ENCODE measurements at places on chromosomes 2 and 18.

GRCh38 chr2:177352441-177353186, 40.0 kb upstream of the AGPS start:
- no peak for DNase-seq

DNA sequence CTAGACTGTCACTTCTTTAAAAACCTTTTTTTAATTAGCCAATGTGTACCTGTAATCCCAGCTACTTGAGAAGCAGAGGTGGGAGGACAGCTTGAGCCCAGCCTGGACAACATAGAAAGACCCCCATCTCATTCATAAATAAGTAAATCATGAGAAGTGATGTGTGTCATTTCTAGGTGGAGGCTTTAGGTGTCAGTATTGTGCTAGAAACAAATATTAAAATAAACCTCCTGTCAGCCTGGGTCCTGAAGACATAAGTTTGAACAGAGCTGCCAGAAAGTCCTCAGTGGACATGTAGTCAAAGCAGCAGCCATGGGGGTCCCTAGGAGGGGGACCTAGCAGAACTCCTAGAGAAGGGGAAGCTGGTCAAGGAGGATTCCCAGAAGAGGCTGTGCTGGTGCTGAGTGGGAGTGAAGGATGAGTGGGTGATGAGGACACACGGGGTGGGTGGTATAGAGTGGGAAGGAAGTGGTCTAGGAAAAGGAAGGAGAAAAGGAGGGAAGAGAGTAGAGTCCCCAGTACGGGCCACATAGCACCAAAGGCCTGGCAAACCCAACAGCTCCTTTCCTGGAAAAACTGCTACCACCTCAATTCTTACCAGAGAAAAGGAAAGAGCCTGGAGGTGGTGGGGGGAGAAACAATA, 316.6 kb upstream of the NCKAP5 start:
- DNase-seq = peak; percentile 9

DNA sequence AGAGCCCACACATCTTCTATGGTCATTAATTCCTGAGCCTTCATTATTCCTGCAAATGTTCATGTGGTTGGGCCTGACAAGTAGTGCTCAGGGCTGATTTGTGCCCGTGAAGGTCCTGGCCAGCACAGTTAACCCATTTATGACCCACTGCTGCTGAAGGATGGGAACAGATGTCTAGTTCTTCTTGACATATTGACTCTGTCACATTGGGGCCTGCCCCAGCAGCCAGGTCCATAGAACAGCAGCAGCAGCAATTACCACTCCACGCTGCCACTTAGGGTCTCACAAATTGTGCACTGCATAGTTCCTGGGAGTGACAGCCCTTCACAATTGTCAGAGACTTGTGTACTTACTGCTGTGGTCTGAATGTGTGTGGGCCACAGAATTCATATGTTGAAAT, 442.3 kb upstream of the RGPD4 start:
- DNase-seq = no peak

GRCh38 chr18:74336656-74337055, 21.0 kb downstream of the C18orf63 start:
- no peak for DNase-seq

DNA sequence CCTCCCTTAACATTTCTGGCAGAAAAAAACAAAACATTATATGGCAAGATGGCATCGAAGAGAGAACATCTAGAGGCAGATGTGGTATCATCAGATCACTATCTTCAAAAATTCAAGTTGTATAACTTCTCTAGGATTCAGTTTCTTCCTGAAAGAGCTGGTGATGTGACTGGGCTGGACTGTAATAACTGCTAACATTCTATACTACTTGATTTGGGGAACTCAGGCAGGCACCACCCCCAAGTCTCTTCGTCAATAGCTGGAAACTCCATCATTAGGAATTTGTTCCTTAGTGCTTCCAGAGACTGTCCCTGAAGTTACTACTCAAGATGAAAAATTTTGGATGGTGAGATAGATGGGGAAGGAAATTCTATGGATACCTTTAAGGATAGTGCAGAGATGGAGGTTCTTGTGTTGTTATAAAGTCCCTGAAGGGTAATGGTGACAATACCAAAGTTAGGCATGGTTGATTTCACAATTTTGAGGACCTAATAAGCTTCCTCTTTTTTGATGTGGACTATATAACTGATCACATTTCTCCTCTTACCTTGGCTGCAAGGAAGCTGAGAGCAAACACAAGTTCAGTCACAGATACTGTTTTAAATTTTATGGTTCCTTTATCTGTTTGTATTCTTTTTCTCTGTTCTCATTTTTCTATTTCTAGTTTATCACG, 59.1 kb upstream of the PGAP1 start:
- no peak for DNase-seq

- DNase-seq = no peak
Measured at GRCh38 chr2:162327134-162327769, 8.8 kb upstream of the IFIH1 start.

DNA sequence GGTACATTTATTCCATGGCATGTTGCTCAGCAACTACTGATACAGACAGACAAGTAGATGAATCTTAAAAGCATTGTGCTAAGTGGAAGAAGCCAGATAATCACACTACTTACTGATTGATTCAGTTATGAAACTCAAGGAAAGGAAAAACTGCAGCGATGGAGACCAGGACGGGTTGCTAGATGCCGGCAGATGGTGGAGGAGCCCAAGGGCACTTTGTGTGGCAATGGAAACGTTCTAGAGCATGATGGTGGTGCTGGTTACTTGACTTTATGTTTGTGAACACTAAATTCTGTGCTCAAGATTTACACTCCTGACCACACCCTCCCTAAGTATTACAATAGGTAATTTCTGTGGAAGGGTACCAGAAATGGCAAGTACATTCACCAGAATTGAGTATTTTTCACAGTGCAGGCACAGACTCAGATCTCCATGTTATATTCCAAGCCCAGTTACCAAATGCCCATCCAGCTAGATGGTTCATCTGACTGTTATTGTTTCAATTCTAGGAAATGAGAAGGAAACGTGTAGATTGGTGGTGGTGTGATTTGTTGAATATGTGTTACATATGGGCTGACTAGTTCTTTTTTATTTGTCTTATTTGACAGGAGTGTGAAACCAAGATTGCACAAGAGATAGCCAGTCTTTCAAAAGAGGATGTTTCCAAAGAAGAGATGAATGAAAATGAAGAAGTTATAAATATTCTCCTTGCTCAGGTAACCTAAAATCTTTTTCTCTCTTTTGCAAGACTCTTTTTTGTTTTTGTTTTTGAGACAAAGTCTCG, 55.1 kb downstream of the RALBP1 start:
- no peak for DNase-seq

- peak; percentile 17 for DNase-seq
Measured at GRCh38 chr2:157628477-157629415, at the start of gene ACVR1C. Gene ACVR1C, minus strand, starts transcription at chr2:157628864. Its CDS starts 220 bp downstream, at chr2:157628644.

DNA sequence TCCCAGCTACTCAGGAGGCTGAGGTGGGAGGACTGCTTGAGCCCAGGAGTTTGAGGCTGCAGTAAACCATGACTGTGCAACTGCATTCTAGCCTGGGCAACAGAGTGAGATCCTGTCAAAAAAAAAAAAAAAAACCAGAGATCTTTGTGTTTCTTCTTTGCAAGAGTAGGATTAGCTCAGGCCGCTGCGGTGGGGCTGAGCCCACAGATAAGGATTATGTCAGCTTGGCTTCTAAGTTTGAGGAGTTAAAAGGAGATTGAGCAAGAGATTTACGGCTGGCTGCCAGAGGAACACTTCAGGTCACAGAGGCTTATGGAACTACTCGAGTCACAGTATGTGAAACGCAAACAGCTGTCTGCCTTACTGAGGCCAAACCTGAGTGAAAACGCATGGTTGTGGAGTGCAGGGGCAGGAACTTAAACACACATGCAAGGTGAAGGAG, 146.7 kb upstream of the L3MBTL4 start:
- DNase-seq = no peak

DNA sequence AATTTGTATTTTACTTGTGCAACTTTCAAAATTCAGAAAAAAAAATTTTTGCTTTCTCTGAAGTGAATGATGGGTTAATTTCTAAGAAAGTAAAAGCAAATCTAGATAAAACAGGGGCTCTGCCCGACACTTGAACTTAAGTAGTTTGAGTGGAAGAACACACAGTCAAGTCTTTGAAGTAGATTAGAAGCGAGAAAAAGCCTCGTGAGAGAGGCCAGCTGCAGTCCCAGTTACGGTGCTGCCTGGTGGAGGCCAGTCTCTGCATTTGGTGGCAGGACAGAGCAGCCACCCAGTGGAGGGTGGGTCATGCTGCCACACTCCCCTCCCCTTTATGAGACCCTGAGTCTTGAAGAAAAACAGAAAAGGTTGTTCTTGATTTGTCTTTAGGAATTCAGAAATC, 81.8 kb downstream of the INPP5D start:
- DNase-seq = no peak

GRCh38 chr2:27954771-27955383, 64.3 kb downstream of the BABAM2 start:
- DNase-seq = peak; percentile 68

- no peak for DNase-seq
Measured at GRCh38 chr2:206457188-206457634, 13.9 kb downstream of the ADAM23 start.

GRCh38 chr2:229920011-229920641, 1.7 kb downstream of the TRIP12 start:
- no peak for DNase-seq

- peak; percentile 78 for DNase-seq
Measured at GRCh38 chr2:26503231-26503880, 25.4 kb upstream of the OTOF start.

DNA sequence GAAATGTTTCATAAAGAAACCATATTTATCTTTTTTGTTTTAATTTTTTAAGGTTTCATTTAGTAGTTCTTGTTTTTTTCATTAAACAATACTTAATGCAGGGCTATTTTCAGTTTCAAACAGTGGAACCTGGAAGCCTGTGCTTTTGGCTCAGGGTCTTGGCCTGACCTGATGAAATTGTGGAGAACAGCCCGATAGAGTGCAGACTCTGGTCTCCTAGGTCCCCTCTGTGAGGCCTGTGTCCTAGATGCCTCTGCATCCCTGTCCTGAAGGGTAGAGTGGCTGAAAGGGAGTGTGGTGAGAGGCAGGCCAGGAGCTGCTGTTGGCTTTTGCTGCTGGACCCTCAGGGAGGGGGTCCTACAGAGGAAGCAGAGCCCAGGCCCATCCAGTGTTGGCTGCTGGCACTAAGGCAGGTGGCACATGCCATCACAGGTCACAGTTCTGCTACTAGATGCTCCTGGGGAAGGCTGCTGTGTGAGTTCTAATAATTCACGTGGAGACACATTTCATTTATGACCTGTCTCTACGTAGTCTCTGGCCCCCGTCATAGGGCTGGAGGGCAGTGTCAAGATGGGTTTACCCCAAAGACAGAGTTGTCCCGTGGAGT, 201.0 kb upstream of the COPS8 start:
- DNase-seq = no peak

- DNase-seq = no peak
Measured at GRCh38 chr2:230202430-230203109, 17.2 kb downstream of the SP110 start.

DNA sequence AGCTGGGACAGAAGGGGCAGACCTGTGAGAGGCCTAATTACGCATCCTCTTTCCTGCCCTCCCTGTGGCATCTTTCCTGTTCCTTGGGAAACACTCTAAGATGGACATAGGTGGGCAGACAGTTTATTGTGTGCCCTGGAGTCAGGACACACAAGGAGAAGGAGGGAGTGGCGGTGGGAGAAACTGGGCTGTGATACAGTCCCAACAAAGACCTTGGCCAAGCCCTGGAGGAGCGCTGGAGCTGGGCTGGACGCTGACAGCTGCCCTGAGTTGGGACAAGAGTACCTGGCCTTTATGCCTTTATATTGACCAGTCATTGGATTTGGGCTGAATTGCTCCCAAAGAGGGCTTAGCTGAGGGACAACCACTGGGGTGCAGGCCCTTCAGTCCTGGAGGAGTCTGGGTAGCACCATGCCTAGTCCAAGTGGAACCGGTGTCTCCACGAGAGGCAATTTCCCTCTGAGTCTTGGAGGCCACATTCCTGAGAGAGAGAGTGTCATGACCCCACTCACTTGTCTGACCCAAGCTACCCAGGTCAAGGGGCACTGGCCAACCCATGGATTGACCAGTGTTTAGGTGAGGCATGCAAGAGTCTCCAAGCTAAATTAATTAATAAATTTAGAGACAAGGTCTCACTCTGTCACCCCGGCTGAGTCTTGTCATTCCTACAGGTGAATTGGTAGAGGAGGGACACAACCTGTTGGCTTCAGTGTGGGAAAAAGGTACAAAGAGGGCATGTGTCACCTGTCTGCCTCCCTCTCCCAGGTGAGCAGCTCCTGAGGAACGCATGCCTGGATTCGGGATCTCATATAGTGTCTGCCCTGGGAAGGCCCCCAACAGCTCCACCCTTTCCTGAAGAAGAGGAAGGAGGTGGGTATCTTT, 107.1 kb upstream of the ST3GAL5 start:
- no peak for DNase-seq

DNA sequence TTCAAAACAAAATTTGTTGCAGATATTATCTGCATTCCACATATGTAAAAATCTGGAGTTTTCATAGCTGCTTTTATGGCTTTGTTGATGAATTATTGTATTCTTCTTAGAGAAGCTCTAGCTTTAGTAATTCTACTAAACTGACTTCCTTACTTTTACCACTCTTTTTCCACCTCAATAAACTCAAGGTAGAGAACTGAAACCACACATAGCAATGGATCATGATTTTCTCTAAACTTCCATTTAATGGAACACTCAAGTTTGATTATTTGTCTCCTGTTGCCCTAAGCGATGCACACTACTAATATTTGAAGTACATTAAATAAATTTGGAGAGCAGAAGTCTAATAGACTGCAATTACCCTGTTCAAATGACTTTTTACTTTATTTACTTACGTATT, 192.0 kb downstream of the NBAS start:
- DNase-seq = no peak

- DNase-seq = peak; percentile 16
Measured at GRCh38 chr2:231191896-231192872, 6.2 kb upstream of the ARMC9 start.

Measured in SHP77 treated with DMSO at 0.1 percent for 48 hours (cell line).